ENCODE measurements at places on chromosomes 11 and 22. TPM values are rescaled to one million over a fixed set of nuclear protein-coding genes. Genes with fewer than 3 reads are reported as not detected.

The GRIA4 gene
- not detected for total RNA-seq

The SCGB1C1 gene
- not detected for total RNA-seq

The TRMU gene
- total RNA-seq, result 32.5 TPM

The FADS1 gene
- 190 TPM for total RNA-seq

The GCAT gene
- total RNA-seq, result 3.5 TPM

The TENM4 gene
- total RNA-seq, result 0.11 TPM

The LUZP2 gene
- total RNA-seq, result not detected

The CDC42EP1 gene
- total RNA-seq, result 31.2 TPM

The ACR gene
- total RNA-seq, result not detected

The NCF4 gene
- total RNA-seq, result 0.08 TPM

The GAL3ST1 gene
- total RNA-seq, result 10.9 TPM

The NAT10 gene
- total RNA-seq, result 51.0 TPM

The FUT4 gene
- total RNA-seq, result 3.1 TPM

The ARHGAP20 gene
- not detected for total RNA-seq

The PRR5 gene
- total RNA-seq, result 15.1 TPM

The C11orf21 gene
- not detected for total RNA-seq

The RCOR2 gene
- total RNA-seq, result 1.2 TPM

The KIRREL3 gene
- 10.5 TPM for total RNA-seq

The KCTD14 gene
- 2.0 TPM for total RNA-seq

The MPEG1 gene
- not detected for total RNA-seq

The PRR33 gene
- total RNA-seq, result not detected

The EXPH5 gene
- total RNA-seq, result 0.05 TPM

The C11orf91 gene
- total RNA-seq, result 1.2 TPM

All from A549 treated with AZD2906 at 1 μM for 4 hours (cell line).